Renal cortex interstitium (tissue), 15 donors: ENCODE measurements at places on chromosomes 2 and 18.

DNA sequence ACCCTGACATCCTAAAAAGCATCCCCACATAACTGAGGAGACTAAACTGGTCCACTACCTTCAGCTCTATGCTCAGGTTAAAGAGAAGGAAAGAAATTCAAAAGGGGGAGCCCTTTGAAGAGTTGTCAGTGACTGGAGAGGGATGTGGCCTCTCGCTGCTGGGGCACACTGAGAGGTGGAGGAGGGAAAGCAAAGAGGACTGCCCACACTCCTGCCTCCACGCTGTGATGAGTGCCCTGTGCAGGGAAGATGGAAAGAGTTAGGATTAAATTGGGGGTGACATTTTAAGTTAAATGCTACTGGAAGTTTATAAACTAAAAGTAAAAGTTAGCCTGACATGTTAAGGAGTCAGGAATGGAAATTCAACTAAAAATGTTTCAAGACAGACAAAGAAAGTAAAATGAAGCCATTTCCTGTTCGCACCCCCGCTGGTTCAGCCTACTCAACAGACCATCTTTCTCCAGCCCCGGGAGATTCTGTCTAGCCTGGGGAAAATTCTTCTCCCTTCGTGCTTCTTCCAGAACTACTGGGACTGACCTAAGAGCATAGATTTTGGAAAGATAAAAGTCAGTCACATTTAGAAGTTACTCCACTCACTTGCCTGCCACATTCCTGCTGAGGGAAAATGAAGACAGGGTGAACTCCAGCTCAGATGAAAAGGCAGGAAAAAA lies 17.8 kb upstream of the INO80C start:
- DNase-seq, result no peak

DNA sequence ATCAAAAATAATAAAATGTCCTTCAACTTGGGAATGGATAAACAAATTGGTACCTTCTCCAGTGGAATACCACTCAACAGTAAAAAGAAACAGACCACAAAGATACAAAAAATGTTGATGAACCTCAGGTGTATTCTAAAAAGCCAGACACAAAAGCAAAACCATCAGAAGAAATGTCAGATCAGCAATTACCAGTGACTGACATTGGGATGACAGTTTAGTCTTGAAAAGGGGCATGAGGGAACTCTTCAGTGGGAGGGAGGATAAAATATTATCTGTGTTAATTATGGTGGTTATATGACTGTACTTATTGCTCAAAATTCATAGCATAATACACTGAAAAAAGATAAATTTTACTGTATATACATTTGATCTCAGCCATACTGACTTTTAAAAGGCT lies 473.0 kb downstream of the TMX3 start:
- no peak for DNase-seq

GRCh38 chr2:236643480-236643879 lies 73.9 kb downstream of the ACKR3 start:
- no peak for DNase-seq

DNA sequence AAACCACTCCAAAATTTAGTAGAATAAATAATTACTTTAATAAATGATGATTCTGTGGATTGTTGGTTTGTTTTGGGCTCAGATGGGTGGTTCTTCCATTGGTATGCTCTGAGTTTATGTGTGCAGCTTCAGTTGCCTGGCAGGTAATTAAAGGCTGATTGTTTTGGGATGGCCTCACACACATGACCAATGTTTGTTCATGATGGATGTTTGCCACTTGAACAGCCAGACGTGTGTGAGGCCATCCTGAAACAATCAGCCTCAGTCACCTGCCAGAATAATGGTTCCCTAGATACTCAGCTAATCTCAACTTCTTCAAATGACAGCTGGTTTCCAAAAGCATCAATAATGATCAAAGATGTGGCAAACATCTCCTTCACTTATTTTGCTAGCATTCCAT lies 352.5 kb upstream of the GULP1 start:
- no peak for DNase-seq

GRCh38 chr2:27587025-27587424 lies 4.2 kb downstream of the ZNF512 start:
- DNase-seq, result no peak

DNA sequence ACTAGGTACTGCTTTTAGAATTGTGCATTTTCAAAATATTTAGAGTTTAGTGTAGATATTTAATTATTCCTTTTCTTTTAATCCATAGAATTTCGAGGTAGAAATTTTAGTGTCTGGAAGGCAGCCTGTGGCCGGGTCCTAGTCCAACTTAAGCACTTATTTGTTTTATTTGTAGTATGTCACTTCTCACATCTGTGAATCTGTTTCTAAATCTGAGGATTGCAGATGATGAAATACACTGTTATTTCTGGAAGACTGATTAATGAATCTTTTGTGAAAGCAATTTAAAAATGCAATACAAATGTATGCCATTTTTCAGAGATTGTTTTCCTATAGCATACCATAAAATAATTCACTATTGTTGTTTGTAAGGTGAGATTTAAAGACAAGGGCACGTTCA lies 483.9 kb upstream of the TRIB2 start:
- DNase-seq, result no peak
